ENCODE measurements at places on chromosomes 4 and X.

DNA sequence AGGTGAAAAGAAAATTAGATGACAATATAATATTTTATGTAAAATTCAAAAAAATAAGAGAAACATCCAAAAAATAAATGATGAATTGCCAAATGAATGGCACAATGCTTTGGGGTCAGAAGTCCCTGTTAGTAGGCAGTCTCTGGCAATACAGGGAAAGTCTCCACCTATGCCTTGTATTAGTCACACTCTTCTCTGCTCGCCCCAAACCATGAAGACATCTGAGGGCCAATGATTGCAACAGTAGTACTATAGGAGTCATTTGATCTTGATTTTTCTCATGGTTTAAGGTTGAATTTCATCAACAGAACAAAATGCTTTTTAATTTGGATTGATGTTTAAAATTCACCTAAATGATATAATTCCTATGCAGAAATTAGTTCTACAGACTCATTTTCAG, 3.9 kb upstream of the PRSS12 start:
- no peak for DNase-seq

- no peak for DNase-seq
These were observed 357.9 kb downstream of the PPP3CA start for GRCh38 chr4:100989401-100989800.

- no peak for DNase-seq
These were observed 56.7 kb downstream of the JAKMIP1 start for GRCh38 chr4:6143603-6144181.

GRCh38 chr4:101870874-101871273, 80.3 kb downstream of the BANK1 start:
- DNase-seq = no peak

- no peak for DNase-seq
These were observed 5.5 kb downstream of the CASP3 start for GRCh38 chr4:184643731-184644130.

GRCh38 chr4:174856926-174857800, 28.1 kb upstream of the GLRA3 start:
- DNase-seq = no peak
